CD4-positive, alpha-beta T cell treated with Interleukin-21 for 1 hour (primary cell): ENCODE measurements at places on chromosomes 7 and 10.

DNA sequence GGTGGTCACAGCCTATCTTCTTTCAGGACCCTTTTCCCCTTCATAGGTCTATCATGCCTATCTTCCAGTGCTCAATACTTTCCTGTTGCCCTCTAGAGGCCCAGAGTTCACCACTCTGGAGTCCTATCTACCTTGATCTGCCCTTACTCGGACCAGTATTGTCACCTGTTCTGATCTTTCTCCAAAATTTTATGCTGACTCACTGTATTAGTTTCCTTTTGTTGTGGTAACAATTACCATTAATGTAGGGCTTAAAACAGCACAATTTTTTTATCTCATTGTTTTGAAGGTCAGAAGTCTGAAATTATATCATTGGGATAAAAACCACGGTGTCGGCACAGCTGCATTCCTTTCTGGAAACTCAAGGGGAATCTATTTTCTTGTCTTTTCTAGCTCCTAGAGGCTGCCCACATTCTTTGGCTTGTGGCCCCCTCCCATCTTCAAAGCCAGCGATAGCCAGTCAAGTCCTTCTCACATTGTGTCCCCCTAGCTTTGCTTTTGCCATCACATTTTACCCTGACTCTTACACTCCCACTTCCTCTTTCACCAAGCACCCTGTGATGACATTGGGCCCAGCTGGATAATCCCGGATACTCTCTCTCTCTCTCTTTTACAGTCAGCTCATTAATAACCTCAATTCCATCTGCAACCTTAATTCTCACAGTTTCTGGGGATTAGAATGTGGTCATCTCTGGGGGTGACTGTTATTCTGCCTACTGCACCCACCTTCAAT lies 54.6 kb downstream of the TFAM start:
- no peak for DNase-seq

- DNase-seq = no peak
Measured at GRCh38 chr10:131650771-131651673, 249.8 kb upstream of the PPP2R2D start.

DNA sequence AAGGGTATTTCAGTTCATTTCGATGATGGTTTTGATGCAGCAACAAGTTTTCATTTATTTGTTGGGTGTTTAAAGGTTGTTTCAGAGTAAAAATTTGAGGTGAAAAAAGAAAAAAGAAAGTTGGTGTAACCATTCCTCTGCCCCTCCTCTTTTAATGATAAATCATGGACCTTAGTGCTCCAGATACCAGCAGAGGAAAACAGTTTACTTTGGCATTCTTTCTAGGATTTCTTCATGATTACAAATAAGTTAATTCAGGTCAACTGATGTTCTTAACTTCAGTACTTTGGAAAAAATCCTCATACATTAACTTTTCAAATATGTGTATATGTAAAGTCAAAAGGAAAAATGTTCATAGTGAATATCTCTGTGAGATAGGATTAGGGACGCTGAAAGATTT lies 2.0 kb upstream of the RBP4 start:
- no peak for DNase-seq

GRCh38 chr10:5828725-5829124 lies 15.5 kb upstream of the GDI2 start:
- DNase-seq = no peak

DNA sequence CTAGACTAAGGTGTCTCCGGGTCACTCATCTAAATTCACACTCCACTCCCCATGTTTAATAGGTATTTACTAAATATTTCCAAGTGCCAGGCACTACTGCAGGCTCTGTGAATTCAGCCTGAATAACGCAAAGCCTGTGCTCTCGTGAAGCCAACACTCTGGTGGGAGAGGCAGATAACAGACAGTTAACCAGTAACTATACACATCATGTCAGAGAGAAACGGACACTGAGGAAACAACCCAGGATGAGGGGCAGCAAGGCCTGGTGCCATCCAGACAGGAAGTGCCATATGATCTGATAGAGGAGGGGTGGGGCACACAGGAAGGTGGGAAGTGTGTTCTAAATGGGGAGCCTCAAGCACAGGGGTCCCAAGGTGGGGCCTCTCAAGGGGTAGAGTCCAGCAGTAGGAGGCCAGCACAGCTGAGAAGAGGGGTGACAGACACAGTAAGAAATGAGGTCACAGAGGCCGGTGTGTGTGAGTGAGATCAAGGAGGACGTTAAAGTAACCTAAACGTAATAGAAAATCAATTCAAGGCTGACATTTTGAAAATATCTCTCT lies 85.3 kb downstream of the LARP4B start:
- DNase-seq = no peak

- DNase-seq = no peak
Measured at GRCh38 chr7:2165239-2165609, 67.5 kb downstream of the MAD1L1 start.

DNA sequence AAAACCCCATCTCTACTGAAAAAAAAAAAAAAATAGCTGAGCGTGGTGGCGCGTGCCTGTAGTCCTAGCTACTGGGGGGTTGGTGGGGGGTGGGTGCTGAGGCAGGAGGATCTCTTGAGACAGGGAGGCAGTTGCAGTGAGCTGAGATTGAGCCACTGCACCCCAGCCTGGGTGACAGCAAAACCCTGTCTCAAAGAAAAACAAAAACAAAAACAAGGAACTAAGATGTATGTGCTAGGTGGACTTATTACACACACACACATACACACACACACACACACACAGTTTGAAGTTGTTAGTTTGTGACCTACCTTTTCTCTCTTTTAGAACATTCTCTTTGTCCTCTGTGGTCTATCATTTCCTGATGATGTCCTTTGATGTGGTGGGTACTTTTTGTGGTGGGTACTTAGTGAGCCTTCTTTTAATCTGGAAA lies 53.5 kb downstream of the EXOC6 start:
- peak; percentile 82 for DNase-seq

DNA sequence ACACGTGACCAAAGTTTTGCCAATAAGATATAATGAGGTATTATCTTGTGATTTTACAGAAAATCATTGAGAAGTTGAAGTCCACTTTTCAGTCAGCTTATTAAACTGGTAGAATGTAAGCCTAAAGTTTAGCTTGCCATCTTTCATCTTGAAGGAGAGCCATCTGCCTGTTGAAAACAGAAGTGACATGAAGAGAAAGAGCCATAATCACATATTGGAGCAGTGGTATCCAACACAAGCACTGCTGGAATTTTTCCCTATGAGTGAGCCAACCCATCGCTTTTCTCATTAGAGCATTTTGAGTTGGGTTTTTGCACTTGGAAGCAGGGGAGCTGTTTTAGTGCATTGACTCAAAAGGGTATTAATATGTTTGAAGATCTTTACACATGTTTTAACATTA lies 117.6 kb upstream of the FERD3L start:
- no peak for DNase-seq

- no peak for DNase-seq
Measured at GRCh38 chr7:127404286-127405072, 12.0 kb upstream of the ZNF800 start.
